ENCODE measurements at places on chromosomes 6 and 20.

DNA sequence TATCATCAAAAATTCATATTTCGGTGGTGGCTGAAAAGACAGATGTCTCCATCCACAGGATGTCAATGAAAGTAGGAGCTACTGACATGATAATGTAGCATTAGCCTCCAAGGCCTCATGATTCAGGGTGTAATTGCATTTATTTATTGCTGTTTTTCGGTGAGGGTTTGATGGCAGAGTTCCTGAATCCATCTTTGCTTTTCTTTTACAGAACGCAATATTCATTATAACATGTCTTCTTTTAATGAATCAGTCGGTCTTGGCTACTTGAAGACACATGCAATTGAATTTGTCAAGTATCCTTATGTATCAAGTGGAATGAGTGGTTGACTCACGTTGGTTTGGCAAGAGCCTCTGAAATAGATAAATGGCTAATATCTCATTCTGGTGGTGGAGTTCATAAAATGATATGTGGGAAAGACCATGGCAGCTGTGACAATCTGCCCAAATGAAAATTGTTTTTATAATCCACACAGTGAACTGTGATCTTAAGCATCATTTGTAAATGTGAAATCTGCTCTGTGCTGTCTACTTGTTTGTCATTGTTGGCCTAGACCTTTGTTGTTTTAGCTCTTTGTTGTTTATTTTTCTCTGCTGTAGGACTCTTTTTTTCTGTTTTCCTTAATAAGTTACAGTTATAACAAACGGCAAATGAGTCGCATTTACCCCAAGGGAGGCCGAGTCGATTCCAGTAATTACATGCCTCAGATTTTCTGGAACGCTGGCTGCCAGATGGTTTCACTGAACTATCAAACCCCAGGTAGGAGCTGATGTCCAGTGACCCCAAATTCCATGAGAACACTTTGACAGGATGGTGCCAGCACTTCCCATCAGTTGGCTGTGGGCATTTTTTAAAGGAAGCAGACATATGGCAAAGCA lies 105.7 kb upstream of the LAMP5 start:
- no peak for DNase-seq
- H3K36me3 ChIP-seq = no peaks in the 10 kb centered on the region
- H3K4me3 ChIP-seq = no peak overlapping the region
- H3K4me1 ChIP-seq = no peaks in the 10 kb centered on the region

DNA sequence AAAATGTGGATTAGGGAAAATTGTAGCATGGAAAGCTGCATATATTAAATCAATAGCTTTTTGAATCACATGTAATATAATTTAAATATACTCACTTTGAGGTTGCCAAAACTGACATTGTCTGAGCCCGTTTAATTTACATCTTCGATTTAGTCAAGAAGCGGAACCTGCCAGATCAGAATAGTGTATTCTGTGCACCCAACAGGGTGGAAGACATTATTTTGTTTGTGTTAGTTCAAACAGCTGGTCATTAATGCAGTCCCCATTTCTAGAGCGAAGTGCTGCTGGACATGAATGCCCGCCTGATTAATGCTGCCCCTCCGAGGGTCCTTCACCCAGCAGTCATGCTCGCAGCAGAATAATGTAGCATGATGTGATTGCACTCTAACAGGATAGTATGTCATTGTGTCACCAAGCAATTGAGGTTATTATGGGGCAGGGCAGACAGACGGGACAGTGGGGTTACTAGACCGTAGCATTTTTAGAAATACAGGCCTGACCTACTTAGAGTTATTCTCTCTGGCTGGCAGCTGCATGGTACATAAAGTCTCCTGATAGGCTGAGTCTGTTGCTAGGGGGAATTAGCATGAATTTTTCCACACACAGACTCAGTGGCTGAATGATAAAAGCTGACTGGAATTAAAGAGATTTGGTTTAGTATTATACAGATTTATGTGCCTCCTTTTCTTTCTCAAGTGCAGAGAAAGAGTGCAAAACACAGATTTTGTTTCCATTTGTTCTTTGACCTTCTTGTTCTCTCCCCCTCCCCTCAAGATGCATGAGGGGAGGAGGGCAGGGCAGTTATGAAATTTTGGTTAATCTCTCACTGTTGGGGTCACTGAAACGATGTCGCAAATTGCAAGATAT lies 147.1 kb downstream of the PRL start:
- H3K27ac ChIP-seq = peak overlapping the region; percentile 80
- no peaks in the 10 kb centered on the region for H3K36me3 ChIP-seq
- no peaks in the 10 kb centered on the region for H3K27me3 ChIP-seq
- no peak overlapping the region for H3K4me3 ChIP-seq

DNA sequence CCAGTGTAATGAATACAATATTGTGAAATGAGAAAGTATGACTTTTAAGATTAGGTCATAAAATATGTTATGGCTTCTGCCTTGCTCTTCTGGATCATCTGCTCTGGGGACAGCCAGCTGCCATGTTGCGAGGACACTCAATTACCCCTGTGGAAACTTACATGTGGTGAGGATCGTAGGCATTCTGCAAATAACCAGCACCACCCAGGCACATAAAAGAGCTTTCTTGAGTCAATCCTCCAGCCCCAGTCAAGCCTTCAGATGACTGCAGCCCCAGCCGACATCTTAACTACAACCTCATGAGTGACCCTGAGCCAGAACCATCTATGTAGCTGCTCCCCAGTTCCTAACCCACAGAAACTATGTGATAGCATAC lies 4.5 kb upstream of the RBCK1 start:
- no peak for DNase-seq
- H3K27ac ChIP-seq = peak overlapping the region; percentile 70
- H3K27me3 ChIP-seq = no peaks in the 10 kb centered on the region
- H3K4me3 ChIP-seq = no peak overlapping the region
- H3K4me1 ChIP-seq = peaks cover 11% of the 10 kb centered on the region

DNA sequence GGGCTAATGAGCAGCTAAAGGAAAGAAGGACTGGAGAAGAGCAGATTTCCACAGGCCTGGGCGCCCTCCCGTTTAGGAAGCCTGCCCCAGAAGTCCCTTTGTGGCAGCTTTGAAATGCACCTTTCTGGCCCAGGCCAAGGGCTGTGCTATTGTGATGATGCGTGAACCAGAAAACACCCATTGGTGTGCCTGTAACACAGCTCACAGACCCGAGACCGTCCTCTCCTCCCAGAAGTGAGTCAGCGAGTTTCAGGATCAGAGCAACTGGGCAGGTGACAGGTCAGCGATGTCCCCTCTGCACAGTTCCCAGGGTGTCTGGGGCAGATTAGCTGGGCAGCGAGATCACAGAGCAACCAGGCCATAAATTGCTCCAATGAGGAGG lies 71.9 kb upstream of the SULF2 start:
- DNase-seq = no peak
- H3K4me1 ChIP-seq = no peaks in the 10 kb centered on the region
- H3K4me3 ChIP-seq = no peak overlapping the region
- no peak overlapping the region for H3K27ac ChIP-seq

- no peak within 1 kb of the TSS for H3K4me3 ChIP-seq
- no peaks in the 10 kb centered on the region for H3K4me1 ChIP-seq
Measured at GRCh38 chr6:33073431-33073871, at the start of gene HLA-DPA1. Gene HLA-DPA1, minus strand, starts transcription at chr6:33073649.

- peak overlapping the region; percentile 48 for H3K4me3 ChIP-seq
- H3K27me3 ChIP-seq = peaks cover 10% of the 10 kb centered on the region
- H3K4me1 ChIP-seq = peaks cover 15% of the 10 kb centered on the region
- H3K36me3 ChIP-seq = no peaks in the 10 kb centered on the region
- no peak overlapping the region for H3K27ac ChIP-seq
Measured at GRCh38 chr6:167678102-167679101, 148.3 kb upstream of the AFDN start.

- no peaks in the 10 kb centered on the region for H3K36me3 ChIP-seq
- H3K27me3 ChIP-seq = 0 out of 2 replicates have a peak, but pooled peaks cover 2% of the 10 kb centered on the region
- no peaks in the 10 kb centered on the region for H3K4me1 ChIP-seq
- H3K4me3 ChIP-seq = no peak overlapping the region
- no peak overlapping the region for H3K27ac ChIP-seq
Measured at GRCh38 chr6:88376768-88377387, 210.7 kb upstream of the CNR1 start.

DNA sequence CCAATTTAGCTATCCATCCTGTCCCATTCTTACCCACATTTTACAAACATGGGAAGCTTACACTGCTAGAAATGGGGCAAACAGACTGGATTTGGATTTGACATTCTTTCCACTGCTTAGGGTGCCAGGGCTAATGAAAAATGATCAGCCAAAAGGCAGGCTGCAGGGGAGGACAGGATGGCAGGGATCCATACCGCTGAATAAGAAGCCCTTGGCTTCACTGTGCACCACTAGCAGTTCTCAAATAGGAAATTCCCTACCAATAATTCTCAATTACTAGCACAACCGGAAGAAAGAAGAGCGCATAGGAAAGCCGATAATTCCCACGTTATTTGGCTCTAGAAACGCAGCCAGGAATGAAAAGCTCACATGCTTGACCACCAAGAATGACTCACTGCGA lies 73.1 kb downstream of the NDUFAF5 start:
- H3K27me3 ChIP-seq = peaks cover 2% of the 10 kb centered on the region
- no peaks in the 10 kb centered on the region for H3K4me1 ChIP-seq
- H3K4me3 ChIP-seq = no peak overlapping the region
- no peak overlapping the region for H3K27ac ChIP-seq
- no peaks in the 10 kb centered on the region for H3K36me3 ChIP-seq
- no peak for DNase-seq

DNA sequence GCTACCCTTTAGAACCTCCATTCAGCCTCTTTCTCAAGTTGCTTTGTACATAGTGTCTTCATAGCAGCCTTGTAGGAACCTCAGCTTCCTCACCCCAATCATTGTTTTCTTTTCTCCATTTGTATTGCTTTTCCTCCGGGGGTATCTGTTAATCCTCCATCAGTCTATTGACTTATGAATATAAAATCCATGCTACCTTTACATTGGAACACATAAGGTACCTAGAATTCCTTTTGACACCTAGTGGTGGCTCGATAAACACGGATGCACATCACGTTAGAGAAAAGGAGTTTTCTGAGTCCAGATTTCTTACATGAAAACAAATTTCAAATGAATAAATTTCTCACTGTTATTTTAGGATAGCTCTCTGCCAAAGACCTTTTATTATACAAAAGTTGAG lies 6.3 kb upstream of the EDN1 start:
- H3K4me3 ChIP-seq = no peak overlapping the region
- no peaks in the 10 kb centered on the region for H3K27me3 ChIP-seq
- peaks cover 36% of the 10 kb centered on the region for H3K4me1 ChIP-seq
- H3K27ac ChIP-seq = peak overlapping the region; percentile 21
- DNase-seq = no peak

DNA sequence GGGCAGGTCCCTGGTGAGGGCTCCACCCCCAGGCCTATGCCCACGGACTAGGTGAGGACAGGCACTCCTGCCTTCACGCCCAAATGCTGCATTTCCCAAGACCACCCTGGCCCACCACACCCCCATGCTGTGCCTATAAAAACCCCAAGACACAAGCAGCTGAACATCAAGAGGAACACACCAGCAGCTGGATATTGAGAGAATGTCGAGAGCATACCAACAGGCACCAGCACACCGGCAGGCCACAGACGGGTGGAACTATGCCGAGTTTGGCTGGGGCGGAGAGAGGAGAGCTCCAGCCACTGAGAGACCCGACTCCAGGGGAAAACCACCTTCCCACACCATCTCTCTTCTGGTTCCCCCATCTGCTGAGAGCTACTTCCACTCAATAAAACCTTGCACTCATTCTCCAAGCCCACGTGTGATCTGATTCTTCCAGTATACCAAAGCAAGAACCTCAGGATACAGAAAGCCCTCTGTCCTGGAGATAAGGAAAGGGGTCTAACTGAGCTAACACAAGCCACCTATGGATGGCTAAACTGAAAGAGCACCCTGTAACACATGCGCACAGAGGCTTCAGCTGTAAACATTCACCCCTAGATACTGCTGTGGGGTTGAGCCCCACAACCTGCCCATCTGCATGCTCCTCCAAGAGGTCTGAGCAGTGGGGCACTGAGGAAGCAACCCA lies 316.2 kb downstream of the FOXC1 start:
- no peaks in the 10 kb centered on the region for H3K27me3 ChIP-seq
- no peak for DNase-seq
- no peak overlapping the region for H3K4me3 ChIP-seq

GRCh38 chr6:43963877-43964658 lies 163.2 kb downstream of the MRPL14 start:
- no peak overlapping the region for H3K27ac ChIP-seq
- no peak for DNase-seq

- H3K27ac ChIP-seq = no peak overlapping the region
- no peak overlapping the region for H3K4me3 ChIP-seq
- DNase-seq = no peak
- H3K27me3 ChIP-seq = no peaks in the 10 kb centered on the region
- H3K36me3 ChIP-seq = no peaks in the 10 kb centered on the region
- H3K4me1 ChIP-seq = no peaks in the 10 kb centered on the region
Measured at GRCh38 chr6:24340998-24341938, 16.6 kb downstream of the DCDC2 start.

DNA sequence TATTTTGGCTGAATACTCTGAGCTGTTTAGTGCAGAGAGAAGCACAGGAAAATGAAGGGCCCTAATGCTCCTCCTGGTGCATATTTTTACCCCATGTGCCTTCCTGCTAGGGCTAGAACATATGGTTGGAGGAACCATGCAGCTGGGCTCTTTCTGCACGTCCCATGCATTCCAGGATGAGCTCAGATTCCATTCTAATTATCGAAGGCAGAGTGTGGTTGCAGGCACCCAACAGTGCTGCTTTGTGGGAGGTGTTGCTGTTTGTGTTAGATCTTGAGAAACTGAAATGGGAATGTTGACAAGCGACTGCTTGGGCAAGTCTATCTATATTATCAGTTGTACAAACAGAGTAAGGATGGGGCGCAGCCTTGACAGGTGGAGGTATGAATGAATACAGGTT lies 419.5 kb downstream of the DHX35 start:
- no peak for DNase-seq
- no peak overlapping the region for H3K27ac ChIP-seq
- no peaks in the 10 kb centered on the region for H3K36me3 ChIP-seq
- no peaks in the 10 kb centered on the region for H3K4me1 ChIP-seq

GRCh38 chr20:51491393-51491792 lies 51.1 kb downstream of the NFATC2 start:
- no peak overlapping the region for H3K4me3 ChIP-seq
- no peak overlapping the region for H3K27ac ChIP-seq
- no peak for DNase-seq
- no peaks in the 10 kb centered on the region for H3K27me3 ChIP-seq

DNA sequence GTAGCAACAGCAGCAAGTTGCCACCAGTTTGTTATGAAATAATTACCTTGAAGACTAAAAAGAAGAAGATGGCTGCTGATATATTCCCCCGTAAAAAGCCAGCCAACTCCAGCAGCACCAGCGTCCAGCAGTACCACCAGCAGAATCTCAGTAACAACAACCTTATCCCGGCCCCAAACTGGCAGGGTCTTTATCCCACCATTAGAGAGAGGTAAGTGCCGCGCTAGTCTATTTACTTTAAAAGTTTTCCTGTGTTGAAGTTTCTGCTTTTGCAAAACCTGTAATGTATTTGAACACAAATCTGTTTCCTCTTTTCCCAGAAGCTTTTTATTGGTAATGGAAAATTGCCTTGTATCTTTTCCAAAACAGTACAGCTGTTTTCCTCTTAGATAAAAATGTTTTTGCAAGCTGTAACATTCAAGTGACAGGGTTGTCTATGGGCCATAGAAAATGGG lies 725 bp downstream of the BTBD3 start:
- H3K36me3 ChIP-seq = peaks cover 2% of the 10 kb centered on the region
- H3K27ac ChIP-seq = no peak overlapping the region
- H3K4me3 ChIP-seq = no peak overlapping the region
- peaks cover 8% of the 10 kb centered on the region for H3K4me1 ChIP-seq

Measured in Panc1 (cell line).